GM23248 (cell line): ENCODE measurements at places on chromosomes 7 and 10. TPM values are rescaled to one million over a fixed set of nuclear protein-coding genes. Genes with fewer than 3 reads are reported as not detected.
A peak's percentile ranks its signal among the peaks of the same experiment; 100 is the strongest.

Gene NOS3
- polyA plus RNA-seq, result 0.61 and 0.83 TPM in 2 replicates

Gene CLIP2
- polyA plus RNA-seq, result 13.0 and 13.2 TPM in 2 replicates

Gene TWIST1
- 17.2 and 17.5 TPM in 2 replicates for polyA plus RNA-seq

Gene GNG11
- polyA plus RNA-seq, result 84.7 and 87.0 TPM in 2 replicates

Gene CDH23
- polyA plus RNA-seq, result 0.08 and 0.09 TPM in 2 replicates

Gene AS3MT
- polyA plus RNA-seq, result 0.49 and 1.2 TPM in 2 replicates

Gene MDFIC
- polyA plus RNA-seq, result 23.0 and 23.8 TPM in 2 replicates

Gene WNT8B
- polyA plus RNA-seq, result not detected in 2 replicates

Gene FAM25C
- polyA plus RNA-seq, result not detected in 2 replicates

Gene SAP25
- polyA plus RNA-seq, result 0.42 TPM in 1 of 2 replicates, not detected in the other

Gene MRLN
- polyA plus RNA-seq, result not detected in 2 replicates

Gene LGI1
- polyA plus RNA-seq, result not detected in 2 replicates

Gene SCART1
- polyA plus RNA-seq, result 0.15 and 0.16 TPM in 2 replicates

- DNase-seq, result no peak
These were observed 17.0 kb upstream of the SFRP5 start for GRCh38 chr10:97788552-97789442.

GRCh38 chr10:77799352-77799751 is 127.2 kb downstream of the DLG5 start:
- DNase-seq, result no peak

DNA sequence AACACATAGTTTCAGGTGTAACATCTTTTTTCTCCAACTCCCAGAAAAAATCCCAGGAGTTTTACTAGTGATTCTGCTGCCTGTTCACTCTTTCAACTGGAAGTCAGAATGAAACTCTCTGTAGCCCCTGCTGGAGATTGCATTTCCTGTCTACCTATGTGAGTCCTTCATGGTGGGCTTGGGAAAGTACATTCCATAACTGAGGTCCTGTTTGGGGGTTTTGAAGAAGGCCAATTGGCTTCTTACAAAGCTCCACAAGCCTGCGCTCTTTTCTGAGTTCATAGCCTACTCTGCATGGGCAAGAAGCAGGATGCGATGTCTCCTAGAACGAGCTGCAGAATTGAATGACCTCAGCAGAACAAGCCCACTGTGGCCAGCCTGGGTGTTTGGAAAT is 86.7 kb downstream of the LYZL2 start:
- DNase-seq, result no peak

- peak; percentile 47 for DNase-seq
These were observed 230.9 kb downstream of the CAMK1D start for GRCh38 chr10:12579954-12580858.

- peak; percentile 40 for DNase-seq
These were observed 45.9 kb downstream of the SGMS1 start for GRCh38 chr10:50577681-50578350.

DNA sequence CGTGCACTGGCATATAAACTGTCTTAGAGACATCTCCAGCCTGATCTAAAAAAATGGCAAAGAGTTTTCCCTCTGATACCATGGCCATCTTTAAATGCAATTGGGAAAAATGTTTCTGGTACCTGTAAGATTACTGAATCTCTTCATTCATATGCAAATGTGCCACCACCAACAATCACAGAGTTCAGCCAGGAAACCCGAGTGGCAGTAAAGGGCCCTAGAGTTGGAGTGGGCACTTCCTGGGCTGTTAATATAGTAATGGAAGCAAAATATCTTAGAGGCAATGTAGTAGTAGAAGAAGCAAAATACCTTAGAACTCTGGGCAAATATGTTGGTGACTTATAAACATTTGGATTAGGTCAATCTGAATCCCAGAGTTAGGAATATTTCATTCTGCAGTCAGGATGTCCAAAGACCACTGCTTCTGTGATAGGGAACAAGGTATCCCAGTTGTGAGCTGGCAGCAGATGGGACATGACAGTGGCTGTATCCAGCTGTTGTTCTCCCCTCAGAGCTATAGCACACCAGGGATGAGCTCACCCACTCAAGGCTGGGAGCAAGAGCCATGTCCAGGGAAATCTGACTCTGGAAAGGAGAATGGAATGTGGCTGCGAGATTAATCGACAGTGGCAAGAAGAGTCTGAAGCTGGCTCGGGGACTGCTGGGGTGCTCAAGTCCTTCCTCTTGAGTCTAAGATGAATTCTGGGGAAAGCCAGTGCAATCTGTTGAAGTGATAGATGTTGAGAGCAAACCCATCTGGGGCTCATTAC is 332.1 kb downstream of the PHTF2 start:
- no peak for DNase-seq
